Right ventricle myocardium inferior (tissue), 1 donor: ENCODE measurements at places on chromosomes 5 and 9.

GRCh38 chr5:26419987-26420386 lies 618.4 kb downstream of the CDH9 start:
- no peak for DNase-seq

- DNase-seq: peak; percentile 99
Measured at GRCh38 chr9:83979812-83980394, at the start of gene HNRNPK. Gene HNRNPK, minus strand, starts transcription at chr9:83980215. Its CDS starts 1,963 bp downstream, at chr9:83978252.

- no peak for DNase-seq
Measured at GRCh38 chr9:108885643-108886348, 23.7 kb downstream of the ACTL7A start.

- peak; percentile 78 for DNase-seq
Measured at GRCh38 chr5:175059687-175060211, 335.4 kb downstream of the MSX2 start.
